ENCODE measurements at places on chromosomes 12 and 14.

DNA sequence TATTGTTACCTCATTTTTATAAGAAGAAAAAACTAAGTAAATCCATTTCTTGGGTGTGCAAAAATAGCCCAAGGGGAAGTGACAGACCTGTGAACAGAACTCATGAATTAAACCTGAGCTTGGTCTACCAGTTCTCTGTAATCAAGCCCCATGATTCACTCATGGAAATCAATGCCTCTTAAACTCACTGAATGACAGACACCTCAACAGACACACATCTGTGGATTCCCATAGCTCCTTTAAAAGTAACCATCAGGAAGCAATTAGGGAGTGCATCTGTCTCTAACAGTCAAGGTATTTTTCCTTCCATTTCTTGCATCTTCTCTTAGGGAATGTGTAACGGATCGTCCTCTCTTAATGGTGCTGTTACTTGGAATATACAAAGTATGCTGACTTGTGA is 215.0 kb upstream of the EEA1 start:
- DNase-seq, result peak; percentile 42

GRCh38 chr14:91830777-91831176 is 36.6 kb downstream of the TC2N start:
- no peak for DNase-seq

DNA sequence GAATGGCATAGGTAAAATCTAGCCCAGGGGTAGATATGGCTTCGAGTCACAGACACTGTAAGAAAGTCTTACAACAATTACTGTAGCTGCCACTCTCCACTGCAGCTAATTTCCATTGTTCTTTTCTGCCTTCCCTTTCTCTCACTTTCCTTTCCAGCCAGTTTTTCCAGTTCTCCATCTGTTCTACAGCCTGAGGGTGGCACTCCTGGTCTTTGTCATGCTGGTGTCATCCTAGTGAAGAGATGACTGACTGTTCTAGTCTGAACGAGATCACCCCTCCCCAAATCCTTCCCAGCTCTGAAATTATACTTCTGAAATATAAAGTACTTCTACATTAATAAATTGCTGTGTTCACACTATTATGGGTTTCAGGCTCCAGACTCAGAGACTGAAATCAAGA is 74.2 kb upstream of the CSRP2 start:
- DNase-seq, result no peak

DNA sequence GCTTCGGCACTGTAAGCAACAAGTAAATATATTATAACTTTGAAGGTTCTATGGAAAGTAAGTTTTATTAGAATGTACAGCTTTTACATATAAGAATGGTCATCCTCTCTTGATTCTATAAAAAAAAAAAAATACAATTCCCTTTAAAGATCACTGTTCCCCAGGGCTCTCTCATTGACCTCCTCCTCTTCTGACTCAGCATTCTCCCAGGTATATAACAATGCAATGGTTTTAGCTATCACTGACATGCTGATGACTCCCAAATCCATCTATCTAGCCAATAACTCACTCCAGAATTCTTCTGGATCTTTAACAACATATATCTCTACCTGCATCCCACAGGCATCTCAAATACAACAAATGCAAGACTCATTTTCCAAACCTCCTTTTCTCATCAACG is 62.7 kb downstream of the EEA1 start:
- no peak for DNase-seq

DNA sequence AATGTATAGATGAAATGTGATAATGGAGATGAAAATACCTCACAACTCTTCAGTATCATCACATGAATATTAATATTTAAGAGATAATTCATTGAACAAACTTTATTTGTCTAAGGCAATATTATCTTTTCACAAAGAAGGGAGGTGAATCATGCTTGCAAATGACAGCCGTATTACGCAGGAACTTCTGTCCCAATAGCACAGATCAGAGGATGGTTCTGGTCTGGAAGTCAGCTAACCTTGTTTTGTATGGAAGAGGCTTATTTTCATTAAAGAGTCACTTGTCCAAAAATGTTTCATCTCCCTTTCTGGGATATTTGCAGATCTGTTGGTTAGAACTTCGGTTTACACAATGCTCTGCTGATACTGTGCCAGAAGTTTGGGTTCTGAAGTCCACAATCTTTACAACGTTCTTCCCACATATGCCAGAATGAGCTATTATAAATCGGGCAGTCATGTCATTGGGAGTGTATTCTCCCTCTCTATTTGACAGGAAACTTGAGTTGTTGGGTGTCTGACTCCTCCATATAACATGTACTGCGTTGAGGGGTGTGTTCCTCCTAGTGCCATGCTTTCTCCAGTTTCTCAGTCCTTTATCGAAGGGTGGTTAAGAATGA is 29.8 kb downstream of the YY1 start:
- DNase-seq, result no peak

DNA sequence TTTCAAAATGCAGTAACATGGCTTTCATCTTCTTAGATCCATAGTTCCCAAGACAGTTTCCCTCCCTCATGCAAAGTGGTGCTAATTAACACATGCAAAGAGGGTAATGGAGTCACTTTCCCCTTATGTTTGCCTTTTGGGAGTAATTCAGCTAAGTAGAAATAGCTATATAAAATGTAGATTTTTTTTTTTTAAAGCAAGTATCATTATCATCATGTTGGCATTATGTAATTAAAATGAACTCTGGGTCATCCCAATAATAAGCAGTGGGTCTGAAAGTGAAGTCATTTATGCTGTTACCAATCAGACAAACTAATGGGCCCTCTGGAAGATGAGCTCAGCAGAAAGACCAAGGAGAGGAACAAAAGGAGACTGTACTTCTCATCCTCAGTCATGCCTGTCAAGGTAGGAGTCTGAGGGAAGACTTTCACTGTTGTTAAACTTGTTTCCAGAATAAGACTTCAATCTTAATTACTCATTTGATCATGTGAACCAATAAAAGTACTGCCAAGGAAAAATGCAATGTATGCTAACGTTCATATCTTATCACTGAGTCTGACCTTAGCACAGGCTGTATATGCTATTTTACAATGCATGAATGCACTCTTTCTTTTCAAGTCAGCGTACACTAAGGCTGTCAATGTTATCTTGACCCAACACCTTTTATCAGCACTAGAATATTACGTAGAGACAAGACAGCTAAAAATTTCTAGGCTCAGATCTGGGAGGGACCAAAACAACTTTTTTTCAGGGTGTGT is 26.8 kb downstream of the AREL1 start:
- no peak for DNase-seq

GRCh38 chr12:108457006-108457733 is 57.9 kb upstream of the FICD start:
- peak; percentile 73 for DNase-seq

- DNase-seq, result no peak
These were observed 22.8 kb upstream of the TMTC2 start for GRCh38 chr12:82663893-82664292.

DNA sequence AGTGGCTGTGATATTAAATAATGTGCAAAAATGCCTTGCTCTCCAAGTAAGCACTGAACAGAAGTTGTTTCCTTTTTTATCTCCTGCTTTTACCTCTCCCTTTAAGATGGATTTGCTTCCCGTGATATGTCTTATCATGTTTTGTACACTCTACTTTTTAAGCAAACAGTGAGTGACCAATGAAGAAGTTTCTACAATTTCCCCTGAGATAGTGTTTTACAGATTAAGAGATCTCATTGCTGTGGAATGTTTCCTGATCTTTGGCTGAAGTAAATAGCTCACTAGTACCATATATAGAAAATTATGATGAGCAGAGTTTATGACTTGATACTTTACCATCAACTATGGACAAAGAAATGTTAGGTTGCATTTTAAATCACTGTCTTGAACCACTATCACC is 184.8 kb upstream of the PDE3A start:
- no peak for DNase-seq

- DNase-seq, result no peak
These were observed 50.4 kb upstream of the LRTM2 start for GRCh38 chr12:1769809-1770494.

DNA sequence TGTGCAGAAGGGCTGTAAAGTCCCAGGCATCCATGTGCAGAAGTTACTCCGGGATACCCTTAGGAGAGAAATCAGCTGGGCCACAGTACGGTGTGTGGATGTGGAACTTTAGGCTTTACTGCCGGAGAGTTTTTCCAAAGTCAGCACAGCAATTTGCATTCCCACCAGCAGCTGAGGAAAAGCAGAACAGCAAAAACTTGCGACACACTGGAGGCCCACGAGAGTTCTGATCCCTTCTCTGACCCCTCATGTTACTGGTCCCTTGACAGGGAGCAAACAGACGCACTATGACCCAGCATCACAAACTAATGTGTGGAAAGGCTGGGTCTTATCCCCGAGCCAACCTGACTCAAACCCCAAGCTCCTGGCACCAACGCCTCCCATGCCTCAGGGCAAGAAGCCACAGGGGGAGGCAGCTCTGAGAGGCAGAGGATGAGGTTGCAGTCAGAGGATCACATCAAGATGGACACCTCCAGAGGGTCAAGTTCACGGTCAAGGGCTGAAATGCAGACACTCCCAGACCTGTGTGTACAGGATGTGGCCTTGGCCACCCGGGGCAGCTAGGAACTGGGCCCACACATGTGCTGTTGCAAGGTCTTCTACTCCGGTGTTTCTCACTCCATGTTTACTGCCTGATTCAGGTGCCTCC is 38.6 kb downstream of the CCDC88C start:
- DNase-seq, result peak; percentile 5

DNA sequence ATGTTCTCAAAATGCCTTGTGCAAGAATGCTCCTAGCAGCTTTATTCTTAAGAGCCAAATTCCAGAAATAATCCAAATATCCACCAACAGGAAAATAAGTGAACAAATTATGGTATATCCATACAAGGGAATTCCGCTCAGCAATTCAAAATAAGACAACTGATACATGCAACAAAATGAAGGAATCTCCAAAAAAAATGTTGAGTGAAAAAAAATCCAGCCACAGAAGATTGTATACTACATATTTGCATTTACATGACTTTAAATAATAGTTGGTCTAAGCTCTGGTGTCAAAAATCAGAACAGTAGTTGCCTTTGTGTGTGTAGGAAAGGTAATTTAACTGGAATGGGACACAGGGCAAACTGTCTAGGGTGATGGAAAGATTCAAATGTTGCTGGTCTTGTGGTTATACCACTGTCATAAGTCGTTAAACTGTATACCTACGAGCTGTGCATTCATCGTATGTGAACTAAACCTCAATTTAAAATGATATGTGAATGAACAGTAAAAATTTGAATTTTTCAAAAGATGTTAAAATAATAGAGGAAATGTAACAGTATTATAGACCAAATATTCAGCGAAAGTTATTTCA is 3.2 kb downstream of the CD69 start:
- no peak for DNase-seq

GRCh38 chr14:98997526-98998205 is 274.3 kb downstream of the BCL11B start:
- no peak for DNase-seq

DNA sequence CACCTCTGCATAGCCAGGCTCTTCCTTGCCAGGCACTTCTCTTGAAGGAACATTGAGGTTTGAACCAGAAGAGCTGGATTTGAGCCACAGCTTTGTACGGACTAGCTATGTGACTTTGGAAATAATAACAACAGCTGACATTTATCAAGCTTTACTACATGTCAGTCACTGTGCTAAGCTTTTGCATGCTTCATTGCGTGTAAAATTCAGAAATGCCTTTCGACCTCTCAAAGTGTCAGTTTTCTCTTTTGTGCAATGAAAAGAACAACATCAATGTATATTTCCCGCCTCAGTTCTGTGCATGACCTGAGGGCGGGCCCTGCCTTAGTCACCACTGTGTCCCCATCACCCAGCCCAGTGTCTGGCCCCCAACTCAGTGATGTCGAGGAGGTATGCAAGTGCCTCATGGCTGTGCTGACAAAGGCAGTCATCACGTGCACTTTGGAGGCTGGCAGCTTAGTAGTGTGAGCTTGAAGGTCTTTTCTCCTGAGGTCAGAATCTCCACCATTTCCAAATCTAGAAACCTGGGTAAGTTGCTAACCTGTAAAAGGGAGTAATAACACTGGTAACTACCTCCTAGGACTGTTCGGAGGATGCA is 17.9 kb upstream of the AQP2 start:
- no peak for DNase-seq

- no peak for DNase-seq
These were observed 37.6 kb downstream of the MUCL1 start for GRCh38 chr12:54891717-54892478.

GRCh38 chr14:59252772-59253500 is 64.5 kb downstream of the DAAM1 start:
- no peak for DNase-seq

DNA sequence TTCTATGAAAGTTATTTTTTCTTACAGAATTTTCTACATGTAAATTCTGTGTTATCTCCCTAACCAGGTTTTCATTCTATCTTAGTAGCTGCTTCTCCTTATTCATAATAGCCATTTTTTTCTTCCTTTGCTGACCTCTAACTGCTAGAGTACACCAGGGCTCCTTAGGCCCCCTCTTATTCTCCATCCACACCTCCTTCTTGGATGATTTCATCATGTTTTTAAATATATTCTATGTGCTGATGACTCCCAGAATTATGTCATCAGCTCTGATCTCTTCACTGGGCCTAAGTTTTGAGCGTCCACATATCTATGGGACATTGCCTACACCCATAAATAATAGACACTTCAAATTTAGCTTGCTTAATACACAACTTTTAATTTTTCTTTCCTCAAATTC is 721.5 kb downstream of the SLC16A7 start:
- no peak for DNase-seq

DNA sequence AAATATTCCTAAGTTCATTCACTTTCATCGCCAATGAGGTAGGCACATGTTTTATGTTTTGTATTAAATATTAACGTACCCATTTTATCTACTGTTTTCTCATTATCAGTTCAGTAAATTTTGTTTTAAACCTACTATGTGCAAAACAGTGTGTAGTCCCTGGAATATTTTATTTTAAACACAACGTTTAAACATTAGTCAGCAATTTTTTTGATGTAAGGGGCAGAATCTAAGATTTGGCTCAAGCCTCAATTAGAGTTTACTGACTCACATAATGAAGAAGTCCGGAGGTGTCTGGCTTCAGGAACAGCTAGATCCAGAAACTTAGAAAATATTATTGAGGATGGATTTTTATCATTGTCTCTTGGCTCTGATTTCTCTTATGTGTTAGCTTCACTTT is 267.5 kb downstream of the C12orf75 start:
- no peak for DNase-seq

GRCh38 chr12:65168681-65169319 is 583 bp upstream of the LEMD3 start:
- DNase-seq, result no peak

GRCh38 chr12:27826076-27826475 is 46.0 kb upstream of the MANSC4 start:
- no peak for DNase-seq

DNA sequence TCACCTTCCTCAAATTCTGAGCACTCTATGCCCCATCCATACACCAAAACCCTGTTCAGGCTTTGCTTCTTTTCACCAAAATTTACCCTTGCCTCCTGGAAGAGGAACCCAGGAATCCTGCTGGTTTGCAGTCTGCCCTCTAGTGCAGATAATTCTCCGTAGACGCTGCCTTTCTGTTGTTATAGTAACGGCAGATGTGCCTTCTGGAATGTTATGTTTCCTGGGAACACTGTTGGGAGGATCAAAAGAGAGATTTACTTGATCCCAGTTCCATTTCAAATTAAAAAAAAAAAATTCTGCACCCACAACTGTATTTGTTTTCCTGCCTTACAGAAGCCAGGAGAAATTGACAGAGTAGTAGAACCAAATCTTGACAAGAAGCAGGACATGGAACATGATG is 104.2 kb upstream of the RMST start:
- no peak for DNase-seq

Measured in eye (tissue), 1 donor.